ENCODE measurements at places on chromosomes 7 and 10. TPM values are rescaled to one million over a fixed set of nuclear protein-coding genes. Genes with fewer than 3 reads are reported as not detected.

DNA sequence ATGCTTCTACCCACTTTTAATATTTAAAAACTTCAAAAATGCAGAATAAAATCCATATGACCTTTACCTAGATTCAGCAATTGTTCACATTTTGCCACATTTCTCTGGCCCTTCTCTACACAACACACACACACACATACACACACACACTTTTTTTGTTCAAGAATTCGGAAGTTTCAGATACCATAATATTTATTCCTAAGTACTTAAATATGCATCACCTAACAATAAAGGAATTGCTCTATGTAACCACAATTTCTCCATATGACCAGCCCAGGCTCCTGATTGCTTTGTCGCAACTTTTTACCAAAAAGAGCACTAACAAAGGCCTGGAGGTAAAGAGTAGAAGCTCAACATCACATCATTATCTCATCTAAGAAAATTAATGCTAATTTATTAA is 106.6 kb downstream of the FAS start:
- no peak for DNase-seq

- no peak for DNase-seq
Measured at GRCh38 chr10:12423896-12424295, 74.5 kb downstream of the CAMK1D start.

DNA sequence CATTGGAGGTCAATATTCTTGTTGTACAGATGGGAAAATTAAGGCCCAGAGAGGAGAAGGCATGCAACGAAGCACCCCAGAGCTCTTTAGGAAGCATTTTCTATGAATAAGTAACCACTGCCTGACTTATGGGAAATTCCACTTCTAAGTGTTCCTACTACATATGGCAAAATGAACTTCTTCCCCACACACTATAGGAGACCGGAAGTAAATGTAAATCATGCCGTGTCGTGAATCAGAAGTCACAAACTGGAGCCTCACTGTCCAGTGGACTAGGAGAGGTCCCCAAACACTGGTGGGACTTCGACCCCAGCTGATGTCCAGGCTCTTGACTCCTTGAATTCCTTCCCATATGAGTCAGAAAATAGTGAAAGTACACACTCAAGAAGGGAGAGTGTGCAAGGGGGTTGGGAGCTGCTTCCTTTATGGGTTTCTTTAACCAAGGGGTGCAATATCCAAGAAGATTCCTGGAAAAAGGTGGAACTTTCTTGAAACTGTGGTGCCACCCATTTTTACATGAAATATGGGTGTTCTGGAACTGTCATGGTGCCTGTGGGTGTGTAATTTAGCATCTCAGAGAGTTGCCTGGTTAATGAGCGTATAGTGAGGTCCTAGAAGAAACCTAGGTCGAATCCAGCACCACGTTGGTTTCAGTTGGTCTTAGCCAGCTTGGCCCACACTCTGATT is 6.7 kb downstream of the RASSF4 start:
- DNase-seq, result no peak

DNA sequence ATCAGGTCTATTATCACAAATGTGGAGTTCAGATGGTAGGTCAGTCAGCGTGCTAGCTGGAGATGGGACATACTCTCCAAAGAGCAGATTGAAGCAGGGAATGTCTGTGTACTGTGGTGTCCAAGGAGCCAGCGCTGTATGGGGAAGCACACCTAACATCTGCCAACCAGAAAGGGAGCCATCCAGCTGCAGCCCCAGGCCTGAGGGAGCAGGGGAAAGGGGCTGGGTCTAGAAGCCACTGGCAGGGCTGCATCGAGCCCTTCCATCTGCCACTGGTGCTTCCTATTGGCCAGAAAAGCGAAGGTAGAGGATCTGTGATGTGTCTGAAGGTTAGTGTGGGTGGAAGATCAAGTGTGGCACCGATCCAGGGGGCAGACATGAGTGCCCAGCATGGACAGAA is 8.0 kb upstream of the RAMP3 start:
- no peak for DNase-seq

- DNase-seq, result no peak
Measured at GRCh38 chr7:130084037-130084875, 13.9 kb downstream of the KLHDC10 start.

DNA sequence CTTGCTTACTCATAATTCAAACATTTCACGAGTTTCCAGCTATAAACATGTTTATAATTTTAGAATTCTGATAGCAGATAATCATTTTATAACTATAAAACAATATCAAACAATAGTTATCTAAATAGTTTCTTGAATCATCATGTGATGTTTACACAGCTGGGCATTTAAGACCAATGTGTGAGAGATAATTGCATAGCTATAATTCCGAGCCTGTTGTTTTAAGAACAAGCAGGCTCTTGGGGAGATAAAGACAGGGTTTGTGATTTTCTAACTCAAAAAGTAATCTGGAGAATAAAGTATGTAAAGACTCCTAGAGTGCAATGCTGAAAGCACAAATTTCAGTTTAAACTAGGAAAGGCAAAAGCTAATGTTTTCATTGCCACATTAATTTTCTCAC is 331.2 kb downstream of the LRRTM3 start:
- DNase-seq, result no peak

GRCh38 chr7:103793614-103794013 is 195.8 kb downstream of the RELN start:
- DNase-seq, result no peak

DNA sequence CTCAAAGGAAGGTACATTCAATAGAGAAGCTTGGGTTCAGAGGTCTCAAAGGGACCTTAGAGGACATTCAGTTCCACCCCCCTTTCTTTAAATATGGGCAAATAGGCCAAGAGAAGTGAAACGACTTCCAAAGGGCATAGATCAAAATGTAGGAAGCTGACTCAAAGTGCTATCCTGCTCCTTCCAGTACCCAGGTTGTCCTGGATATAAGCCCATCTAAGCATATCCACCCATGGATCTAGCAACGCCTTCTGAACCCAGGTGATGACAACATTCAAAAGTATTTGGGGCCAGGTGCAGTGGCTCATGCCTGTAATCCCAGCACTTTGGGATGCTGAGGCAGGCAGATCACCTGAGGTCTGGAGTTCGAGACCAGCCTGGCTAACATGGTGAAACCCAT is 5.3 kb downstream of the ATXN7L1 start:
- DNase-seq, result no peak

- no peak for DNase-seq
Measured at GRCh38 chr7:89183712-89184111, 388.2 kb upstream of the TEX47 start.

- no peak for DNase-seq
Measured at GRCh38 chr7:159025161-159025779, 119.4 kb downstream of the VIPR2 start.

- peak; percentile 56 for DNase-seq
Measured at GRCh38 chr7:23490357-23491135, 20.3 kb upstream of the IGF2BP3 start.

GRCh38 chr10:26696786-26697162 is 727 bp upstream of the PDSS1 start:
- no peak for DNase-seq

The PNLIPRP1 gene
- not detected for total RNA-seq

The CALCR gene
- not detected for total RNA-seq

The TYW1B gene
- total RNA-seq, result 3.2 TPM

The WNT8B gene
- total RNA-seq, result 0.18 TPM

Measured in activated CD8-positive, alpha-beta T cell treated with anti-CD3 and anti-CD28 coated beads, Interleukin-2, amount 10 ng/mL, durations not matched to agents 7 days and 5 days (primary cell).